ENCODE measurements at places on chromosomes 12 and 14. TPM values are rescaled to one million over a fixed set of nuclear protein-coding genes. Genes with fewer than 3 reads are reported as not detected.

Gene SRRM4
- not detected for total RNA-seq

Gene TCL1A
- not detected for total RNA-seq

Gene CYP27B1
- 0.19 TPM for total RNA-seq

Gene TNFRSF1A
- total RNA-seq, result 92.7 TPM

Gene CLEC12A
- total RNA-seq, result not detected

Gene MYF6
- total RNA-seq, result not detected

Measured in aortic smooth muscle cell (primary cell).